ENCODE measurements at places on chromosomes 6 and 20. TPM values are rescaled to one million over a fixed set of nuclear protein-coding genes. Genes with fewer than 3 reads are reported as not detected.

Gene AIF1
- total RNA-seq = 177 TPM

Gene MRPL14
- 57.3 TPM for total RNA-seq

Gene TAAR9
- not detected for total RNA-seq

Gene ECT2L
- total RNA-seq = not detected

Gene DLK2
- total RNA-seq = not detected

Gene BACH2
- 70.9 TPM for total RNA-seq

GRCh38 chr20:15561707-15562404, 1011.4 kb downstream of the KIF16B start:
- no peaks in the 10 kb centered on the region for H3K36me3 ChIP-seq
- H3K4me3 ChIP-seq = no peak overlapping the region
- H3K4me1 ChIP-seq = no peaks in the 10 kb centered on the region
- no peak for DNase-seq
- H3K27me3 ChIP-seq = no peaks in the 10 kb centered on the region

DNA sequence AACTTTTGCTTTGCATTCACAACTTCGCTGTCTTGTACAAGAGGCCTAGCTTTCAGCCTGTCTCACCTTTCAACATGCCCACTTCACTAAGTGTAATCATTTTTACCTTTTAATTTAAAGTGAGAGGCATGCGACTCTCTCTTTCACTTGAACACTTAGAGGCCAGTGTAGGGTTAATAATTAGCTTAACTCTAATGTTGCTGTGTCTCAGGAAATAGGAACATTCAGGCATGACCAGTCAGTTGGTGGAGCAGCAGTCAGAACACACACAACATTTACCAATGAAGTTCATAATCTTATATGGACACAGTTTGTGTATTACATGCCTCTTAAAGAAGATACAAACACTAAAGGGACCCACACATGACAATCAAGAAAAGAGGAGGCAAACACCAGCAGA, 47.6 kb downstream of the HTR1B start:
- no peaks in the 10 kb centered on the region for H3K4me1 ChIP-seq
- H3K27ac ChIP-seq = no peak overlapping the region
- H3K27me3 ChIP-seq = no peaks in the 10 kb centered on the region
- no peak for DNase-seq

- peaks cover 11% of the 10 kb centered on the region for H3K4me1 ChIP-seq
- H3K27me3 ChIP-seq = no peaks in the 10 kb centered on the region
- no peak for DNase-seq
- H3K27ac ChIP-seq = no peak overlapping the region
- H3K36me3 ChIP-seq = peaks cover 27% of the 10 kb centered on the region
These were observed 17.8 kb upstream of the MAP1LC3A start for GRCh38 chr20:34540596-34541263.
